NCI-H1417 (cell line): ENCODE measurements at places on chromosomes 2 and 18.

- DNase-seq, result no peak
Observed at GRCh38 chr2:217683106-217683870, 319.5 kb downstream of the TNS1 start.

DNA sequence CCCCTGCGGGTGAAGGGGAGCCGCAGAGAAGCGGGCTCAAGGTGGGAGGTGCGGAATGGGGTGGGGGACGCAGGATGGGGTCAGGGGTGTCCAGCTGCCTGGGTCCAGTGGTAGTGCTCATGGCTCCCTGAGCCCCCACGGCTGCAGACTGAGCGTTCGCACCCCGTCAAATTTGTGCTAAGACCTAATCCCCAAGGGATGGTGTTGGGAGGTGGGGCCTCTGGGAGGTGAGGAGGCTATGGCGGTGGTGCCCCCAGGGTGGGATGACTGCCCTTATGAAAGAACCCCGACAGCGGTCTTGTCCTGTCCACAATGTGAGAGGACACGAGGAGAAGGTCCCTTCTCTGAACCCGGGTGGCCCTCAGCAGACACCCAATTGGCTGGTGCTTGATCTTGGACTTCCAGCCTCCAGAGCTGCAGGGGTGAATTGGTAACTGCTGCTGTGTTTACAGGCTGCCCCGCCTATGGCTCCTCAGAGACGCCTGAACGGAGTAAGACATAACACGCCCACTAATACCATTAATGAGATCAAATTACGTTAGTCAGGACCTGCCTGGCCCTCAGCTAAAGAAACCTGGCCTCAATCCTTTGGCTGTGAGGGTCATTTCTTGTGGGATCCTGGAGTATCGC is 42.6 kb downstream of the PXDN start:
- no peak for DNase-seq

- peak; percentile 35 for DNase-seq
Observed at GRCh38 chr2:153416071-153416470, 62.5 kb downstream of the RPRM start.

- DNase-seq, result peak; percentile 73
Observed at GRCh38 chr2:8803658-8804379, 33.6 kb downstream of the KIDINS220 start.

- DNase-seq, result no peak
Observed at GRCh38 chr2:211837706-211838105, 700.9 kb downstream of the ERBB4 start.

DNA sequence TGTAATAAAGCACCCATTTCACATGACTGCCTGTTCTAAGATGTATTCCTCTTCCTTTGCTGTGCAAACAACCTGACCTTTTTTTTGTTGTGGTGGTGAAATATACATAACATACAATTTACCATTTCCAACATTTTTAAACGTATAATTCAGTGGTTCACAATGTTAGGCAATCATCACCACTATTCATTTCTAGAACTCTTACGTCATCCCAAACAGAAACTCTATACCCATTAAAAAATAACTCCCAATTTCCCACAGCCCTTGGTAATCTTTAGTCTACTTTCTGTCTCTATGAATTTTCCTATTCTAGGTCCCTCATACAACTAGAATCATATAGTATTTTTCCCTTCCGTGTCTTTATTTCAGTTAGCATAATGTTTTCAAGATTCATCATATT is 36.7 kb downstream of the RND3 start:
- no peak for DNase-seq

GRCh38 chr2:120279708-120280107 is 27.1 kb downstream of the RALB start:
- DNase-seq, result no peak

DNA sequence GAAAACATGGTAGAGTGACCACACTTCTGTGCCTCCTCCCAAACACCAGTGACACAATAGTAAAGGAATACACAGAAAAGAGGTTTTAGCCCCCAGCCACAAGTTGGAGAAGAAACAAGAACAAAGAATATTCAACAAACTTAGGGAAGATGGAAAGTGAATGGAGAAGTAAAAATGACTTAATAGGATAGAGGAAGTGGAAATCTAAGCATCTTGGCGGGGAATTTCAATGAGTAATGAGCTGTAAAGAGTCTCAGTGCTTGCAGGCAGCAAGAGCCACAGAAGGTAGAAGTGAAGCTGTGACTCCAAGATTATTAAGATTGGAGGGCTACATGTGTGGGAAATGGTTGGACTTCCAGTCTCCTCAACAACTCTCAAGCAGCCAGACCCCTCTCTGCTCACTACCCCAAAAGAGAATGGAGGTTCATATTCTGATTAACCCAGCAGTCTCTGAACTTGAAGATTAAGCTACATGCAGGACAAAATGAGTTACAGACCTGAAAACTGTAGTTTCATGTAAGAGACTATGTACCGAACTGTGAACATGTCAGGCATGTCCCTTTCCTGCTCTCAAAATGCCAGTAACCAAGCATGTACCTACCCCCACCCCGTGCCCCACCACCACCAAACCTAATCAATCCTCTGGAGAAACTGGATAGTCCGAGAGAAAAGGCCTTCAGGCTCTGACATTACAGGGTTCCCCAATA is 16.9 kb upstream of the HNRNPLL start:
- no peak for DNase-seq

DNA sequence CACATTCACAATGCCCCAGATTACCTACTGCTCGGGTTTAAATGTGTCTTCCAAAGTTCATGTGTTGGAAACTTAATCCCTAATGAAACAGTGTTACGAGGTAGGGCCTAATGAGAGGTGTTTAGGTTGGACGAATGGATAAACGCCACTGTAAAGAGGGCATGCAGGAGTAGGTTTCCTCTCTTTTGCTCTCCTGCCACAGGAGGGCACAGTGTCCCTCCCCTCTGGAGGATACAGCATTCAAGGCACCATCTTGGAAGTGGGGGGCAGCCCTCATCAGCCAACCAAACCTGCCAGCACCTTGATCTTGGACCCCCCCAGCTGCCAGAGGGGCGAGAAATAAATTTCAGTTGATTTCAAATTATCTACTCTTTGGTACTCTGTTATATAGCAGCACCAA is 103.5 kb downstream of the TSHZ1 start:
- DNase-seq, result no peak

GRCh38 chr2:10721396-10722251 is at the start of gene ATP6V1C2:
Gene ATP6V1C2 (plus strand): TSS chr2:10721630. CDS start chr2:10722850, 1,220 bp downstream.
- DNase-seq, result peak; percentile 78

DNA sequence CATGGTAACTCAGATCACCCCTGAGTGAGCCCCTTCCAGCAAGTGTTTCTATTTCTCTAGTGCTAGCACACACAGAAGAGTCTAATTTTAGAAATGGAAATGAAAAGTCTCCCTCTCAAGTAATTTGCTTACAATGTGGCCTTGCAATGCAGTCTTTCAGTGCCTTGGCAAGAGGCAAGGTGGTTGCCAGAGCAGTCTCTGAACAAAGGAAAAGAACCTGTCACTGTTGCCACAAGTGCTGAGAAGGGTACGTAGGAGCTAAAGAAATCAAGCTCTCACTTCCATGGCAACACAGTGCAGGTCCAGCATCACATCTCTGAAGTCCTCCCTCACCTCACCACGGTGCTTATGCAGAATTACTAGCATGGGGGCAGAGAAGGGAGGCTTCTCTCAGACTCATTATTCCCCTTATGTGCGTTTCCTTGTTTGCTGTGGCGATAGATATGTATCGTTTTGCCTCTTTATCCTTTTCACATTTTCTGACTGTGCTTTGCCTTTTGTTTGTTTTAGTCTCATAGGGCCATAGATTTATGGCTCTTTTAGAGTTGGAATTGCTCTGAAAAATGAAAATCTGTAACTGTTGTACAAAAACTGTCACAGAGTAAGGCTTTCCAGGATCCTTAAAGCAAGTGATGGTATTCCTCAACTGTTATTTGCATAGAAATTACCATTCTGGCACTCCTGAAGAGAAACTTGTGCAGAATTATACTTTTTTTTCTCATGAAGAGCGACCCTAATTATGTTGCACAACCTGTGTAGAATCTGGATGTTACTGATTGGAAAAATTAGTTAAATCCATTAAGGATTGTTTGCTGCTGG is 164.8 kb downstream of the CCDC85A start:
- no peak for DNase-seq

DNA sequence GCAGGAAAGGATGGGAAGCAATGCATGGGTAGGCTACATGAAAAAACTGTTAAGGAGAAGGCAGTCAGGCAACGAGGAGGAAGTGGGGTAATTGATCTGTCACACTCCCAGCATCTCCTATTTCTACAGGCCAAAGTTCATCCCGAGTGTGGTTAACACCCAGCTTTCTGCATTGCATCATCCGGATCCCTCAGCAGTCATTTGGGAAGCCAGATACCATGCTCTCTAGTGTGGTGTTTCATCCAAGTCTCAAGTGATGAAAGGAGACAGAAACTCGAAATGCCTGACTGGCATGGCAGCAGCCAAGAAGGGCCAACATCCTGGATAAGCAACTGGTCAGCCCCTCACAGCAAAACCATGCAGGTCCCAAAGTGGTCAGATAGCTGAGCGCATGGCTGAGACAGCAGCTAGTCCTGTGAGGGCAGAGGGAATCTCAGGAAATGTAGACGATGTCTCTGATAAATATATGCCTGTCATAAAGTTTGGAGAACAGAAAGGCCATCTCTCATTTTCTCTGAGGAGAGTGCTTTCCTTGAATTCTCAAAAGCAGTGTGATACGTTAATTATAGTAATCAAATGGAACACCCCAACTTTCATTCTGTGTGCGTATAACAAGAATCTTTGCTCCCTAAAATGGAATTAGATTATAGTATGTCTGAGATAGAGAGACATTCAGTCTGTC is 24.8 kb upstream of the HNRNPA3 start:
- DNase-seq, result no peak

DNA sequence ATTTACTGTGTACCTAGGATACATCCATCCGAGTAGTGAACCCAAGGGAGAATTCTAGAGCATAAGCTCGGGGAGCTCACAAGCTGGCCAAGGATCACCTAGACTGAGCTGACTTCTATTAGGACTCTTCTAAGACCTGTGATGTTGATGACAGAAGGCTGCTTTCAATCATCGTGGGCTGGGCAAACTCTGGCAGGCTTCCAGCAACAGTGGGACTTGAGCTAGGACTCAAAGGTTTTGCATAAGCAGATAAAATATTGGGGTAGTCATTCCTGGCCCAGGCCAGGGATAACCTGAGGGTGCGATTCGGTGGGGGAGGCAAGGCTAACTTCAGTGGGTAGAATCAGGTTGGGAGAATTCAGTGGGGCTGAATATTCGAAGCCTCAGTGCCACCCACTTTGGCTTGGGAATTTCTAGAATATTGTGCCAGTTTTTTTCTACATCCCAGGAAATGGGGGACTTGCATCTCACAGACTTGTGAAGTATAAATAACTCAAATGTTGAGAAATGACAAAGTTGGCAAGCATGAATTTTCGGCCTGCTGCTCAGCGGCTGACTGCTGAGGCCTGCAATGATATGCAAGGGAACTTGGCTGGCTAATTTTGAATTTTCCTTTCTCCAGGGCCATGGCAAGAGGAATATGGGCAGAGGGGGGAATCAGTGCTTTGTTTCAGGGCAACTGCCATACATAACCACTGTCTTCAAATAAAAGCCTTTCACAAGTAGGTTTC is 274.3 kb downstream of the PRKCE start:
- DNase-seq, result no peak

DNA sequence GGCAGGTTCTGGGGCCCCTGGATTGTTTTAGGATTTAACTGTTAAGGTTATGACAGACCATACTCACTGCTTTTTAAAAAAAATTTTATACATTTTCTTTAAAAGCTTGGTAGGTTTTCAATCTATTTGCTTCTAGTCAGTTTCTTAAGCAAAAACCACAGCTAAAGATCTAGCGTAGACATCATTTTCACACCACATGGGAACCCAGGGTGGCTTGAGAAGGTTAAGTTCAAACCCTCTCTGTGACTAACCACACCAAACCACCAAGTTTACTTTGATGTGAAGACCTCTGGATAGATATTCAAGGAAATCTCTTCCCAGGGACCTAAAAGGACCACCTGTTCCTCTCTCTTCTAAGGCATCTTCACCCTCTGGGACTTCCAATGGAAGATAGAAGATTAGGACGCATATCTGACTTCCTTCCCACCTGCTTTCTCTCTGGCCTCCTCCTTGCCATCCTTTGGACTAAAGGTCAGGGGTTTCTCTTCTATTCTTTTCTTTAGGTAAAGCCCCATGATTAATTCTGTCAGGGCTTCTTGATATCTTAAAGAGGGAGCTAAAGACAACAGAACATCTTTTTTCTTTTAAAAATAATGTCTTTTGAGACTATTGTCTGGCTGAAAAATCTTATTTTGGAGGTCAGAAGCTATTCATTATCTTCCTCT is 32.3 kb downstream of the FOSL2 start:
- DNase-seq, result no peak

- peak; percentile 63 for DNase-seq
Observed at GRCh38 chr2:40284797-40285196, 167.1 kb downstream of the SLC8A1 start.

DNA sequence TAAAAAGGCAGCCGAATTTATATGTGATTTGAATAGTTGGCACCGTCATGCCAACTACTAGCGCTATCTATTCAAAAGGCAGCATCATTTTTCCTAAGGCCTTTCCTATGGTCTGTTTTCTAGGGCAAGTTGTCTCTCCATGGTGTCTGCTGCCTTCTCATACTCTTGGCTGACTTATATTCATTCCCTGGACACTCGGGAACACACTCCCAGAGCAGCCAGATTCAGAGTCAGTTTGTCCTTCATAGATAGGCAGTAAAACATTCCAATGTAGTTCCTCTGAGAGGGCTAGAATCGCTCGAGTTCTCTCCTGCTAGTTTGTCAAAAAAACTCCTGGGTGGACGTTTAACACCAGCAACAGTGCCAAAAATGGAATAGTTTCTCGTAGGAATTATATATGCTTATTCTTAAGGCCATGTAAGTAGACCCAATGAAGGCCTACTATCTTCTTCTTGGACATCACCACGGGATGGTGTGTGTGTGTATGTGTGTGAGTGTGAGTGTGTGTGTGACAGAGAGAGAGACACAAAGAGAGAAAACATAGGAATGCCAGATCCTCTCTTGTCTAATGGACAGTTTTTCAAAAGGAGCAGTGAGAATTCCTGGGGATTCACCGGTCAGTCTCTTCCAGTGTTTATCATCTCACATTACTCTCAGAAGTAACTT is 129.3 kb upstream of the CTAGE1 start:
- DNase-seq, result no peak
